ENCODE measurements at places on chromosomes 5 and 9.

DNA sequence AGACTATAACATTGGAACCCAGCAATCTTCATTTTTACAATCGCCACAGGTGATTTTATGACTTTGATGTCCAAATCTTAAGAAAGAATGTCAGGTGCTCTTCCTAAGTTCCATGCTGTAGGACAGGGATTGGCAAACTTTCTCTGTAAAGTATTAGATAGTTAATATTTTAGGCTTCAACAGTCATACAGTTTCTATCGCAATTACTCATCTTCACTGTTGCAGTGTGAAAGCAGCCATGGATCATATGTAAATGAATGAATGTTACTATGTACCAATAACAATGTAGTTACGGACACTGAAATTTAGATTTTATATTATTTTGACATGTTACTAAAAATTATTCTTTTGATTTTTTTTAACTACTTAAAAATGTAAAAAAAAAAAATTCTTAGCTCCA, 169.7 kb downstream of the DTWD2 start:
- DNase-seq, result no peak

DNA sequence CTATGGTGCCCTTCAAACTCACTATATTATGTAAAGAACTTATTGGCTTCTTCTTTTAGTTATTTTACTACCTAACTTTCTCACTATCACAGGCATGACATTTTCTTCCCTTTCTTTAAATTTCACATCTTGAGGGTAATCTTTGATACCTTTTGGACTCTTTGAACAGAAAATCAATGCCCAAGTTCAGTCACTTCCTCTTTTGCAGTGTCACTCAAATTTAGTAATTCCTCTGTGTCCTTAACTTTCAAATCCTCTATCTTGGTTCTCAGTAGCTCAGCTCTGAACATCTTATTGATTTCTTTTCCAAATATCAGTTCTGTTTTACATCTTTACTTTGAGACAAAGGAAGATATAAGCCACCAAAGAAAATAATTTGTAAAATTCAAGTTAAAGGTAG, 25.5 kb downstream of the CNTLN start:
- DNase-seq, result no peak

DNA sequence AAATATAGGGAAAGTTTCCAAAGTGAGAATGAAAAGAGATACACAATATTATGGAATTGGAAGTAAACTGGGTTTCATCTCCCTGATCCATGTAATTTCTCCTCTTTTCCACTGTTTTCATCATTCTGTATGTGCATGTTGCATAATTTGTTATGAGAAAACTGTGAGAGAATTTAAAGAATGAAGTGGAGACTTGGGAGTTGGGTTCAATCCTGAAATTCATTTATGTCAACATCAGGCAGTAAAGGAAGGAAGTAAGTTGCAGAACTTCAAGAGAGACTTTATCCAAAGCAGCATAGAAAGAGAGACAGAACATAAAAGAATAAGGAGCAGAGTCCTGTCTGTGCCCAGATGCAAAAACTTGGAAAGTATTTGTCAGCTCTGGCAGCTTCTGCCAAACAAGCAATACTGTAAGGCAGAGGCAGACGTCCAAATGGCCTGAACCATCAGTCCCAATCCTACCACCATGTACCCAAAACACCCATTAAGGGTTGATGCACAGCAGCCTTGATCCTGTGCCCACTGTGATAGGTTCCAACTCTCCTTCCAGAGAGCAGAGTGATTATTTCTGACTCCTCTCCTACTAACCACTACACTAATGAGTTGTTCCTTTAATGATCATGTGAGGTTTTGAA, 425.3 kb upstream of the CDH6 start:
- no peak for DNase-seq

GRCh38 chr5:156327296-156327695, 332 bp downstream of the SGCD start:
- no peak for DNase-seq

DNA sequence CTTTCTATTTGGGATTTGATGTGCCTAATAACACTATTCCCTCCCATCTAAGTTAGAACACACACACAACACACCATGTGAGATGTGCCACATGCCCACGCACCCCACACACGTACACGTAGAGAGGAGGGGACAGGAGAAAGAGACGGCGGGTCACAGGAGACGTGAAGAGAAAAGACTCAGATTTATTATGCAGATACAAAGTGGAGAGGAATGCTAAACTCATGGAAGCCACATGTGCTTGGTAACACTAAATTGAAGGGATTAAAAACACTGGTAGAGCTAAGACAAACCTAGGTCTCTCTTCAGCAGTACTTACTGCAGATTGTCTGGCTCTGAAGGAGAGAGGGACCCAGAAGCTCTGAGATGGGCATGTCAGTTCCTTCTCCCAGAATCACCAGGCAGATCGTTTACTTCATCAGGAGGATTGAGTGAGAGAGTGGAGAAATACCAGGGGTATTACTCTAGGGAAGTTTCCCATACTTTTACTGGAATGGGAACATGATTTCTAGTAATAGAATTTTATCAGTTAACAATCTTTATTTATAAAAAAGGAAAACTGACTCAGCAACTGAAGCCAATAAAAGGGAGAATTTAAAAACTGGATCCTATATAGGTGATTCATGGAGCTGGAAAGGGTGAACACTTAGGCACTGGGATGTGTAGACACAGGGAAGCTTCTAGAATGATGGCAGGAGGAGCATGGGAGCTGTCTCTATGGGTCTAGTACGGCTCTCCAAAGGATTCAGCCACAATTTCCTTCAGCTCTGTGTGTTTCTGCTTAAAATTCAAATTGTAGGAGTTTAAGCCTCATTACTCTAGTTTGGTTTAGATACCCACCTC, 139.4 kb downstream of the MACIR start:
- DNase-seq, result no peak

All from esophagus squamous epithelium (tissue), 5 donors.